Small intestine (tissue), 16 donors: ENCODE measurements at places on chromosomes 12 and 14.

DNA sequence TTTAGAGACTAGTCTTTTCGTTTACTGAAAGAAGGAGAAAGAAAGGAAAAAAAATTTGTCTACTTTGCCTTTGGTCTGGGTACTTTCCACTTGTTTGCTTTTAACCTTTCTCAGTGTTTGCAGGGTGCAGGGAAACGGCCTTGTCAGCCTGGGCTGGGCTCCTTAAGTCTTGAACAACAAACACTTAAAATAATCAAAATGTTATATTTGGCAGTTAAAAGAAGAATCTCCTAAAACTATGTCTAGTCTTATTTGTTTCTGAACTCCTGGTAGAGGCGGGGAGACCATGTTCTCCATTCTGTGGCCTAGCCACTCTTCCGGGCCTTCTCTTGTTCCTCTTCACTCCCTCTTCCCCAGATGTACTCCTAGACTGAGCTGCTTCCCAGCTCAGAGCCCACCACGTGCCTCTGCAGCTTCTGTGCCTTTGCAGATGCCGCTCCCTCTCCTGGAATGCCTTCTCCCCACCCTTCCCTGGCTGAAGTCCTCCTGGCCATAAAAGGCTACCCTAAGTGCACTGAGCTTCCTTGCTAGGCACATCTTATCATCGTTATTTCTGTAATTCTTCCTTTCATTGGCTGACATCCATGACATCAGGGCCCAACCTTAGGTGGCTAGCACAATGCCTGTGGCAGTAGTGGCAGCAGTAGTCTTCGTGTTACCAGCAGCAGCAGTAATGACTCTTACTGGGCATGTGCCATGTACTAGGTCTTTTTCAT, 432.9 kb downstream of the ZFP36L1 start:
- DNase-seq = peak; percentile 97

DNA sequence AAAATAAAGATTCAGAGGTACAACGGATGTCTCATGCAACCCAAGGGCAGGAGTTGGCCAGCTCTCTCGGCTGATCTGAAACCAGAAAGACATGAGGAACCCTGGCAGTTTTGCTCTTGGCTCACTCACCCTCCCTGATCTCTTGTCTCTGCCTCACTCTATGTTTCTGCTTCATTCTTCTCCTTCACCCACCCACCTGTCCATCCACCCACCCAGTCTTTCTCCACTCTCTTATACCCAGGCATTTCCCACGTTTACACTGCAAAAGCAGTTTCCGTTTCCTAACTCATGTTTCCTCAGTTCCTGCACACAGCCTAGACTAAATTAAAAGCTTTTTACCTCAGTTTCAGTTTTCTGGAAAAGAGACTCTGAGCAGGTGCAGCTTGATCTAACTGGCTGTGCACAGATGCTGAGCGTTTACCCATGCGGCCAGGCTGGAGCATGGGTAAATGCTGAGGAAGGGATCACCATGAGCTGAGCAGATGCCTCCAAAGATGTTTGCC, 157.6 kb downstream of the PRKCH start:
- DNase-seq = no peak

DNA sequence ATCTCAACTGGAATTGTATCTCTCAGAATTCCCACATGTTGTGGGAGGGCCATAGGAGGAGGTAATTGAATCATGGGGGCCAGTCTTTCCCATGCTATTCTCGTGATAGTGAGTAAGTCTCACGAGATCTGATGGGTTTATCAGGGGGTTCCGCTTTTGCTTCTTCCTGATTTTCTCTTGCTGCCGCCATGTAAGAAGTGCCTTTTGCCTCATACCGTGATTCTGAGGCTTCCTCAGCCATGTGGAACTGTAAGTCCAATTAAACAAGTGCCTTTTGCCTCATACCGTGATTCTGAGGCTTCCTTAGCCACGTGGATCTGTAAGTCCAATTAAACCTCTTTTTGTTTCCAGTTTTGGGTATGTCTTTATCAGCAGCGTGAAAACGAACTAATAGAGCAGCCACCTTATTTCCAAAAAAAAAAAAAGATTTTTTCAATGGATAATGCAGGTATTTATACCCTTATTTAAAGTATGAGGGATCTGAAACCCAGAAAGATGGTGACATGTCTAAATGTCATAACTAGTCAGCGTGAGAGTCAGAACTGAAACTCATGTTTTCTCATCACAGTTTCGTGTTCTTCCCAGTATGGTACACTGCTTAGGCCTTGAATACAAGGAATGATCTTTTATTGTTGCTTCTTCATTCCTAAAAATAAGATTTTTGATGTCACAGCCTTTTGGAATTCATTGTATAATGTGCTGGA, 89.6 kb downstream of the ERC1 start:
- DNase-seq = no peak

GRCh38 chr12:131001493-131001892, 47.8 kb downstream of the ADGRD1 start:
- DNase-seq = no peak

GRCh38 chr12:101782273-101782731, 43.0 kb upstream of the SYCP3 start:
- no peak for DNase-seq

DNA sequence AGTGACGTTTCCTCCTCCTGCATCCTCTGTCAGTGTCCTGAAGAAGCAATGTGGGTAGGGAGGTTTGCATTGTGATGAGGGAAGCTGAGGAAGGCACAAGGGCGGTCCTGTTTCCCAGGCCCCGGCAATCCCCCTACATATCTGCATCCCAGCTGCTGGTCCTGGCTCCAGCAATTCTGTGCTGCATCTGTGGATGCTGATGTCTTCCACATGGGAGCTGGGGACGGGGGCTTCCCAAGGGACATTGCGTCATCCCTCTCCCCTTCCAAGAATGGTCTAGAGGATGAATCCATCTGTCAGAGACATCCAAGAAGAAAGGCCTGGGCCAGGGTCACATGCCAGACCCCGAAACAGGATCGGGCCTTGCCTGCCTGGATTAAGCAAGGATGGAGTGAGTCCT, 52.1 kb downstream of the TSPAN11 start:
- peak; percentile 25 for DNase-seq

- DNase-seq = no peak
These were observed 3.9 kb downstream of the GNPTAB start for GRCh38 chr12:101826766-101827368.

DNA sequence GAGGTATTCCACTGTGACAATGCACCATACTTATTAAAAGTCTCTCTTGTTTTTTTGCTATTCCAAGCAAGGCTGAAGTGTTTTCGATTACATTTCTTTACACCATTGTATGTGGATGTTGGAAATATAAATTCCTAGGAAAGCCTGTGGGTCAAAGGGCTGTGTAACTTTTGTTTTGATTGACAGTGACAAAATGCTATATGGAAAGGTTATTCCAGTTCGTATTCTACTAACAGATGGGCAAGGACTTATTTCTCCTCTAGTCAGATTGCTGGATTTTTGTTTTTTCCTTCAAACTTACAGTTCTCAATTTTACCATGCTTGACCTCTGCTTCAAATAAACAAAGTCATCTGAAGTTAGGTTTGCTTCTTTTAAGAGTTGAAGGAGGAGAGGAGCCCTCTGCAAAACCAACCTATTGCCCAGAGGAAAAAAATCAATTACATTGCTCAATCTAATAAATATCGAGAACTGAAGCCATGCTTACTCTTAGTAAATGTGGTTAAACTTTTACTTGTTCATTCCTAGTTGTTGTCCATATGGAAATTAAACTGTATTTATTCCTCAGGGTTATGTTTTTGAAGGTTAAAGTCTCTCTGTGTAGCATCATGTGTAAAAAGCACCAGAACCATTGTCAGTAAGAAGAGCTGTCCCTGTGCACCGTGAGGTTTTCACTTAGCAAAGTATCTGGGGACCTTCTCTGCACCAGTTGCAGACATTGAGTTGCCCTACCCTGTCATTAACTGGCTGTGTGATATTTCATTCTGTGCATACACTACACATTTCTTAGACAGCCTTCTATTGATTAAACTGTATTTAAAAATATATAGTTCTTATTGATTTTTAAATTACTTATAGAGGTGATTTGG, 26.9 kb downstream of the GLT1D1 start:
- DNase-seq = no peak

DNA sequence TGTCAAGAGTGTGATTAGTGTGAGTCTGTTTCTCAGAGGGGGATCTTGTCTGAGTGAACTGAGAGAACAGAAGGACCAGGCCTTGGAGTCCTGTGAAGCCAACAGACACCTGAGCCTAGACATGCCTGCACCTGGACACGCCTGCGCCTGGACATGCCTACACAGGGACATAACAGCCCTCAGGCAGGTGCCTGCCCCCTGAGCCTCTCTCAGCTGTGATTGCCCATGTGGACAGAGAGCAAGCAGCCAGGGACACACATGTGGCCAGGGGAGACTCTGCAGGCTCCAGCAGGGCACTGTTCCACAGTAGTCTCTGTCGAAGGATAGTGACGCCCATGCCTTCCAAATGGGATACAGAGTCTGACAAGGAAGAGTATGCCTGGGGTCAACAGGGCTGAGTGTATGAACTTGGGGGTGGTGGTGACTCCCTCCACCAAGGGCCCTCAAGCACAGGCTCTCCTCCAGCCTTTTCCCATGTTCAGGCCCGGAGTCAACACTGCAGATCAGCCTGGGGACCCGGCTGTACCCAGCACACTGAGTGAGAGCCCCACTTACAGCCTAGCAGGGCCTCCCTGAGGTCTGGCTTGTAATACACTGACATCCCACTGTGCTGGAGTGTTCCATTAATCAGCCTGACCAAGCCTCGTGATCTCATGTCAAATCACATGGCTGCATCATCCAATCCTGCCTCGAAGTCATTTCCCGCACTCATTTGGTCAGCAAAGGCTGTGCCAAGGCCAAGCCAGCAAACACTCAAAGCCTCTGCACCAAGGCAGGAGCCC, 173.0 kb downstream of the CALM1 start:
- no peak for DNase-seq

- no peak for DNase-seq
These were observed 11.3 kb upstream of the KCNH3 start for GRCh38 chr12:49527361-49528130.

DNA sequence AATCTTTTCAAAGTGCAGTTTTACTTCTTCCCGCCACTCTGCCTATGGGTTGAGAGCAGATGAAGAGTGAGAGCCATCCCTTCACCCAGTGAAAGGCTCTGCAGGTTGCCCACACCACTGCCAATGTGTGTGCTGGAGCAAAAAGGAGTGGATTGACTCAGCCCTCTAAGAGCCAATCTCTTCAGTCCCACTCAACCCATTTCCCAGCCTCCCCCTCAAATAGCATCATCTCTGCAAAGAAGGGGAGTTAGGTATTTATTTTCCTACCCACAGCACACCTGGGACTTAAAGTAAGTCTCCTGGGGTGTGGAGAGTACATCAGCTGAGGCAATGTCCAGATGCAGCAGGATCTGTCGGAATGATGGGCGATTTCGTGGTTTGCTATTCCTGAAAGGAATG, 15.3 kb downstream of the MAP3K12 start:
- DNase-seq = no peak

DNA sequence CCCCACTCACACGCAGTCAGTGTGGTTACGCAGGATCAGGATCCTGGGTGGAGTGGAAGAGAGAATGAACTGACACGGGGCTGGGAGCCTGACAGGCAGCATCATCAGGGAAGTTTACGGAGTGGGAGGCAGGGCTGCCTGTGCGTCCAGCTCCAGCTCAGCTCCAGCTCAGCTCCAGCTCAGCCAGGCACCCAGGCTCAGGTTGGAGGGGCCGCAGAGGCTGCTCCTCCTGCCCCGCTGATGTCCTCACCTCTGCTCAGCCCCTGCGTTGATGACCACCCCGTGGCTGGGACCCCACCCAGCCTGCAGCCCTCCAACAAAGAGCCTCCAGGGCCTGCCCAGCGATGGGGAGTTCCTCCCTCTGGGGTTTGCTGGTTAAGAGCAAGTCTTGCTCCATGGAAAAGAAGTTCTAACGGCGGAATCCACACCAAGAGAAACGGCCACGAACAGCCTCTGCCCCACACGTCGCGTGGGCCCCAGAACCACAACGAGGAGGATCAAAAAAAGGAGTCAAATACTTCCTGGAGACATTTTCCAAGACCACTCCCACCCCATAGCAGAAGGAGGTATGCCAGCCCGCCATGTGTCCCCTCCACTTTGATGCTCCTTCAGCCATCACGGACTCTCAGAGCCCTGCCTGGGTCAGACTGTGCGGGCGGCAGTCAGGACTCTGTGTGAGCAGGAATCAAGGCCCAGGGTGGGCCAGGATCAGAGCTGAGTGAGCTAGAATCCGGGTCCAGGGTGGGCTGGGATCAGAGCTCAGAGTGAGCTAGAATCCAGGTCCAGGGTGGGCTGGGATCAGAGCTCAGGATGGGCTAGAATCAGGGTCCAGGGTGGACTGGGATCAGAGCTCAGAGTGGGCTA, 17.7 kb upstream of the C14orf180 start:
- DNase-seq = no peak

GRCh38 chr14:44607701-44608100, 100.6 kb upstream of the FSCB start:
- no peak for DNase-seq

GRCh38 chr12:76804435-76804976, 40.6 kb downstream of the ZDHHC17 start:
- DNase-seq = peak; percentile 84

DNA sequence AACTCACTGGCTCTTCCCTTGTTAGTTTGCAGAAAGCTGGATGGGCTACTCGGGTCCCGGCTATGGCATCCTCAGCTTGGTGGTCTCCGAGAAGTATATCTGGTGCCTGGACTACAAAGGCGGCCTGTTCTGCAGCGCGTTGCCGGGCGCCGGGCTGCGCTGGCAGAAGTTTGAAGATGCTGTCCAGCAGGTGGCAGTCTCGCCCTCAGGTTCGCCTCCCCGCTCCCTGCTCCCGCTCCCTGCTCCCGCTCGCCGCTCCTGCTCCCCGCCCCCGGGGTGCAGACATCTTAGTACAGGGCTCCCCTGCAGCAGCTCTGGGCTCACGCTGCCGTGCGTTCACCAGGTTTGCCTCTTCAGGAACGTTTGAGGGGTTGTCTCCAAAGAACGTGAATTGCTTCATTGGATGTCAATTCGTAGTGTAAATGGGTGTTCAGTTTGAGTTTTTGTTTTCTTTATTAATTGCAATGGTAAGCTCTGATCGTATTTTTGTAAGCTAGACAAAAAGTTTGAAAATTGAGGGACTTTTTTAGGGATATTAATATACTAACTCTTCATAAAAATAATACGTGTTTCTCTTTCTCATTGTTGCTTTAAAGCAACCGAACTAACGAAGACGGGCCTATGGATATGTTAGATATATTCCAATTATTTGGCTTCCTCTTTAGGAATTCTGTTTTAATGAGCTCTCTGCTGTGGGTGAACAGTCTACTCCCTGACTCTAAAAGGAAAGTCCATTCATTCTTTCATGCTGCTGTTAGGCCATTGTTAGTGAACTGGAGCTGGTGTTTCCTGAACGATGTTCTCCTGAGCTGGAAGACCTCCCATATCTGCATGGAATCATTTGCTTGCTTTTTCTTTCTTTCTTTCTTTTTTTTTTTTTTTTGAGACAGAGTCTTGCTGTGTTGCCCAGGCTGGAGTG, 71.3 kb downstream of the ANKRD9 start:
- DNase-seq = peak; percentile 87

GRCh38 chr12:1083889-1084262, 92.9 kb downstream of the ERC1 start:
- DNase-seq = peak; percentile 68

- no peak for DNase-seq
These were observed 1032.2 kb upstream of the SEL1L start for GRCh38 chr14:82565825-82566224.
